ENCODE measurements at places on chromosomes 6 and 20.

DNA sequence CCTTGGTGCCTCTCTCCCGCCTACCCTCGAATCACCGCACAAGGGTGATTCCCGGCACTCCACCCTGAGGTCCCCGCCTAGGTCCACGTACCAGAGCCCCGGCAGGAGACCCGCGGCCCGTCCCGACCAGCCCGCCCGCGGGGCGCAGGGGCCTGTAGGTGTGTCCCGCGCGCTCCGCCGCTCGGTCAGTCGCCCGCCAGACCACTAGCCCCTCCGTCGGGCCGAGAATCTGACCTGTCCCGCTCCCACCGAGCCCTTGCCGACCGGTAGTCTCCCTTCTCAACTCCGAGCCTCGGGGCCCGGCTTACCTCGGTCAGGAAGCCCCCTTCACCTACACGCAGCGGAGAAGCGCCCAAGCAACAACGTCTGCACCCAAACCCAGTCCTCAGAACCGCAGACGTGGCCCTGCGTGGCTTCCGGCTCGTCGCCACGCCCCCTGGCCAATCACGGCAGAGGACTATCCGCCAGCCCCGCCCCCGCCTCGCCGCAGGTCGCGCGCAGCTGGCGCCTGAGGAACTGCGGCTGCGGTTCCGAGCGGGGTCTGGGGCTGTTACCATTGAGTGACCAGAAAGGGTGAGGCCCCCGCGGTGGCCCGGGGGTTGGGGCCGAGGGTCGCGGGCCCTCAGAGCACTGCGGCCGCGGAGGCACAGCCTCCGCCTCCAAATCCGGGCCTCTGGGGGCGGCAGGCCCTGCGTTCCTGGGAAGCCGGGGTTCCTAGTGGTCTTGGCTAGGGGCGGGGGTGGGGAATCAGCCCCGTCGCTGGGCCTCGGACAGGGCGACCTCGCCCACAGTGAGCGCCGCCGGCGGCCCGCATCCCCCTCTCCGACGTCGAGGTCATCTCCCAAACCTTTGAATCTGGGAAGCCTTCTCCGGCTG, at the start of the genes PGM3 and RWDD2A:
PGM3 (minus strand) TSS at position 395 of the 876 bp plus-strand sequence. CDS start 2,253 bp downstream, outside the sequence.
RWDD2A (plus strand) TSS at position 487 of the 876 bp plus-strand sequence. CDS start 1,095 bp downstream, outside the sequence.
- peak; percentile 83 for DNase-seq

DNA sequence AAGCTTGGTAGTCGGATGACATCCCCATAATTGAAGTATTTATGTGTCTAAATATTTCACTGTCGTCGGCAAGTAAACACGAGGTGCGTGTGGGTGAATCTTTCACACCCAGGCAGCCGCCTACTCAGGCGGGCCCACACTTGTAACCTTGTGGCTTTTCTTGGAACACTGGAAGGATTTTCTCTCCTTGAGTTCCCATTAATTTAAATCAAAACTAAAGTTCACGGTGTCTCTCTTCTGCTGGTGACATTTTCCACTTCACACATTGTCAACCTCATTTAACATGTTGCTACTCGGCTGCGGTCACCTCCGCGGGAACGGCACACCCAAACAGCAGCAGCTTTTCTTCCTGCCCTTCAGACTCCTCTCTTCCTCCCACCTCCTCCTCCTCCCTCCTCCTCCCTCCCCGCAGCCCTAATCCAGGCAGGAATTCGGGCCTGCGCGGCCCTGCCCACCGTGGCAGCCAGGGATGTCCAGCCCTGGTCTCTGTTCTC, 336.6 kb downstream of the QKI start:
- no peak for DNase-seq

DNA sequence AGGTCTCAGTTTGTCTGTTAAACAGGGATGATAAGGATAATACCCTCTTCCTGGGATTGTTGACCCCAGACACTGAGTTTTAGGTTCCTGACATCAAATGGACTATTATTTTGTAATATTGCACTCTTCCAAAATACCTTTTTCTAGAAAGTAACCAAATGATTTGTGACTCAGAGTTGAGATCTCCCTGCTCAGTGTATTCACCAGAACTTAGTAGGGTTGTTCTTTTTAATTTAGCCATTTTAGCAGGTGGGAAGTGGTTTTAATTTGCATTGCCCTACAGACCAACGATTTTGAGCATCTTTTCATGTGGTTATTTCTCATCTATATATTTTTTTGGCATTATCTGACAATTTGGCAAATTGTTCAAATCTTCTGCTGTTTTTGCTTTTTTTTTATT, 75.1 kb downstream of the TMEM242 start:
- no peak for DNase-seq

DNA sequence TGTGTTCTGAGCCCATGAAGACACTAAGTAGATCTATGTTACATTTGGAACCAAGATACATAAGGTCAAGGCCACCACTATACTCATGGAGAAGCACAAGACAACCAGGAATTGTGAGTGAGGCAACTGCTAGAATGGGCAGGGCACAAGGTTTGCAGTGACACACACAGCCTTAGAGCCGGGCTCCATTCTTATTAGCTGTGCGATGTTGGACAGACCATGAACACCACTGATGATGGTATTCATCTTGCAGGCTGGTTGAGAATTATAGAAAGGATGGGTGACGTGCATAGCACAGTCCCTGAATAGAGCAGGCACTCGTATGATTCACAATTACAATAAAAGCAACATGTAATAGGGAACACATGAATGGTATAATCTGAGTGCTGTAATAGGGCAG, 172.4 kb downstream of the GJA10 start:
- DNase-seq, result peak; percentile 68

DNA sequence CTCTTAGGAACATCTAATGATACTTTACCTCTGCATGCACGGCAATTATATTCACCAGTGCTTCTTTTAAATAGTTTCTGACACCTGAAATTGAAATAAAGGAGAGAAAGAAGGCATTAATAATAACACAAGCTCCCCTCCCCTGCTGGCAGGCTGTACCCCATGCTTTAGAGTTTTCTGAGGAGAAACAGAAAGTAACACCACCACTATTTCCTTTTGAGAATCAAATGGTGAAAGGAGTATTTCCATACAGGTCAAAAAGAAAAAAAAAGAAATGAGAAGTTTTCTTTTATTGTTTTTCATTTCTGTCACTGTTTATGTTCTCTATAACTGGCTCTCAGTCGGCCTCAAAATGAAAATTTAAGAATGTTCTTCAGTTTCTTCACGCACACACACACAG, 108.1 kb downstream of the IRF4 start:
- no peak for DNase-seq

- peak; percentile 13 for DNase-seq
These were observed 24.3 kb downstream of the RBL1 start for GRCh38 chr20:37071481-37071911.

DNA sequence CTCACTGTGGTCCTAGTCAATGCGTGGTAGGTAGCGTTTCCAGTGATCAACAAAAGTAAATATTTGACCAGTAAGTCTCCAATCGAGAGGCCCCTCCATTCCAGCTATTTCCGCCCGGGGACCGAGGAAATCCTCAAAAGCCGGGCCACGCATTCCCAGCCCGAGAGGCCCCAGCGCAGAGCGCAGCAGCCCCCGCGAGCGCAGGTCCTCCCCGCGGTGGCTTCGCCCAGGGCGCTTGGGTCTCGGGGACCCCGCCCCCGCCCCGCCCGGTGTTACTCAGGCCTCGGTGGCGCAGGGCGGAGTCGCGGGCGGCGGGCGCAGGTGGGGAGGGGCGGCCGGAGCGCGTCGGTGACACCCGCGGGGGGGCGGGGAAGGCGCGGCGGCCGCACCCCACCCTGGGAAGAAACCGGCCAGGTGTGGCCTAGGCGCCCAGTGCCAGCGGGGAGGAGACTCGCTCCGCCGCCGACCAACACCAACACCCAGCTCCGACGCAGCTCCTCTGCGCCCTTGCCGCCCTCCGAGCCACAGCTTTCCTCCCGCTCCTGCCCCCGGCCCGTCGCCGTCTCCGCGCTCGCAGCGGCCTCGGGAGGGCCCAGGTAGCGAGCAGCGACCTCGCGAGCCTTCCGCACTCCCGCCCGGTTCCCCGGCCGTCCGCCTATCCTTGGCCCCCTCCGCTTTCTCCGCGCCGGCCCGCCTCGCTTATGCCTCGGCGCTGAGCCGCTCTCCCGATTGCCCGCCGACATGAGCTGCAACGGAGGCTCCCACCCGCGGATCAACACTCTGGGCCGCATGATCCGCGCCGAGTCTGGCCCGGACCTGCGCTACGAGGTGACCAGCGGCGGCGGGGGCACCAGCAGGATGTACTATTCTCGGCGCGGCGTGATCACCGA, at the start of gene DSP:
DSP (plus strand) TSS at position 497 of the 890 bp plus-strand sequence; CDS start at position 742, 245 bp downstream.
- DNase-seq, result peak; percentile 50

DNA sequence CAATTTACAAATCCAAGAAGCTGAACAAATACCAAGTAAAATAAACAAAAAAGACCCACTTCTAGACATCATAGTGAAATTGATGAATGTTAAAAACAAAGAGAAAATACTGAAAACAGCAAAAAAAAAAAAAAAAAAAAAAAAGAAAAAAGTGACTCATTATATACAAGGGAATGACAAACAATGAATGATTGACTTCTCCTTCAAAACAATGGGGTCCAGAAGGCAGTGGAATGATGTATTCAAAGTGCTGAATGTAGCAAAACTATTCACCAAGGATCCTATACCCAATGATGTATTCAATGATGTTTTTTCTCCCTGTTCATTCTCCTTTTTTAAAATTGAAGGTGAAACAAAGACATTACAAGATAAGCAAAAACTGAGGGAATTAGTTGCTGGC, 650.0 kb downstream of the UTRN start:
- no peak for DNase-seq

DNA sequence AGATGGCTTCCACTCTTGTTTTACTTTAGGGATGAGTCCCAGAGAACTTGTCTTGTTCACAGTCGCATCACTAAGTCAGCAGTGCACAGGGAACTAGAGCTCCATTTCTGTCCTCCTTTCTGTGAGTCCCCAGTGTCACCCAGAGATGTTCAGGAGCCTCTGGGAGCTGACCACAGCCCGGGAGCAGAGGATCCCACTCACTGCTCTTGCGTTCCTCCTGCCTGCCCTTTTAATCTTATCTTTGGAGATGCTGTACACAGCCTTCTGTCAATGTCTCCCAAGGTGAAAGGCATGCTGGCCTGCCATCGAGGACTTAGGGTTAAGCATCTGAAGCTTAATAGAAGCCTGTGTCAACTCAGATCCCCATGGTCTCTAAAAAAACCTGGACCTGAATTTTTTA, 71.2 kb downstream of the IGF2R start:
- no peak for DNase-seq

DNA sequence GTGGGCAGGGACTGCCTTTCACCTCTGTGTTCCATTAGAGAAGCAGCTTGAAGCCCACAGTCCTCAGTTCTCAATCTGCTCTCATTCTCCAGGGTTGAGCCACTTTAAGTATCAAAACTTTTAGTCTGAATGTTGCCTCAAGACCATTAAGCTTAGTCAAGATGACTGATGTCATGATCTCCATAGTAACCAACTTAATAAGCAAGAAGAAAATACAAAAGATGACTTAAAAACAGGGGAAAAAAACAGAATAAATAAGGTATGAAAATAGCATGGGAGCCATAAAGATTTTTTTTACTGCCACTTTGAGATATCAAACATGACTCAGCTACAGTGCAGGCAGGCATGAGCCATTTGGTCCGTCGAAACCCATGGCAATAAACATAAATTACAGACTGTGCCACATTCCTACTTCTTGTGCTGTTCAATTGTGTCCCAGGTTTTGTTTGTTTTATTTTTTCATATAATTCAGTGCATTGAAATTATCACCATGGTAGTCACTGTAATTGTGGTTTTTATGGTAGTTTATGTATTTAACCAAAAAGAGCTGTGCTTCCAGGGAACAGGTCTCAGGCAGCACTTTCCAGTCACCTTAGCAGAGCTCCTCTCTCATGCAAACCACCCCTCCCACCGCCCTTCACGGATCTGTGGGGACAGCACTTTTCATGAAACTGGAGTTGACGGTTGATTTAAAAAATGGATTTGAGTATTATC, 156.5 kb upstream of the INSM1 start:
- DNase-seq, result peak; percentile 10

GRCh38 chr20:14792915-14793314, 455.5 kb upstream of the FLRT3 start:
- DNase-seq, result no peak

DNA sequence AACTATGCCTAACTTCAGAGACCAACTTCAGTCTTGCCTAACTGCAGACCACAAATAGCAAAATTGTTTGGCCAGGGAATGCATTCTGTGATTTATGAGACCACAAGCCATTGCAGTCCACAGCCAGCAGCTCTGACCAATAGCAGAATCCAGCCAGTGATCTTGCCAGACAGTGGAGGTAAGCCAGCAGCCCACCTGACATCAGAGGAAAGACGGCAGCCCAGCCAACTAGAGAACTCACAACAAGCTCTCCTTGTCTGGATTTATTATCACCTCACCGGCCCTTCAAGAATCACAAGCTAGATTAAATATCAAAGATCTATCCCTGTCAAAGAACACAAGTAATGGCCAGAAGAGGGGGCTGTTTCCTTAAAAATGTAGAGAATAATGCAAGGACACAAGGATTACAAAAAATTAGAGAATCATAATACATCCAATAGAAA, 66.5 kb upstream of the SLC35F1 start:
- no peak for DNase-seq

DNA sequence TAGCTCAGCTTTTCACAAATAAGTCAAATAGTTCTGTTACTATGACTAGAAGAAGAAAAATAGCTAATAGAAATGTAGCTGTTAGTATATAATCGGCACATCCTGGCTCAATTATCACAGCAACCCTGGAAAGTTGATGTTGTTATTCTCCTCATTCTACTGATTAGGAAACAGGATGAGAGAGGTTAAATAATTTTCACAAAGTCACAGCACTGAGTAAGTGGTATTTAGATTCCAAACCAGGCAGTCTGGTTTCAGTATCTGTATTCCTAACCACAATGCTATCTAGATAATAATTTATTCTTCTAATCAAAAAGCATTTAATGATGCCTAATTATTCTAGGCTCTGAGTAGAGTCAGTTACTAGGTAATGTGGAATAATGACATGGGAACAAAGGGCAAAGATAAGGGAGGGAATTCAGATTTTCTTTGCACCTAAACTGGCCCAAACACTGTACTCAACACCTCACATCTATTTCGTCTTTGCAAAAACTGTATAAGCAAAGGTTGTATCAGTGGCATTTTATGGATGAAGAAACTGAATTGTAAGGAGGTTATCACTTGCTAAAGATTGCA, 51.3 kb downstream of the PDE7B start:
- DNase-seq, result peak; percentile 30

GRCh38 chr20:56418385-56418861, 6.4 kb downstream of the CASS4 start:
- DNase-seq, result peak; percentile 46

DNA sequence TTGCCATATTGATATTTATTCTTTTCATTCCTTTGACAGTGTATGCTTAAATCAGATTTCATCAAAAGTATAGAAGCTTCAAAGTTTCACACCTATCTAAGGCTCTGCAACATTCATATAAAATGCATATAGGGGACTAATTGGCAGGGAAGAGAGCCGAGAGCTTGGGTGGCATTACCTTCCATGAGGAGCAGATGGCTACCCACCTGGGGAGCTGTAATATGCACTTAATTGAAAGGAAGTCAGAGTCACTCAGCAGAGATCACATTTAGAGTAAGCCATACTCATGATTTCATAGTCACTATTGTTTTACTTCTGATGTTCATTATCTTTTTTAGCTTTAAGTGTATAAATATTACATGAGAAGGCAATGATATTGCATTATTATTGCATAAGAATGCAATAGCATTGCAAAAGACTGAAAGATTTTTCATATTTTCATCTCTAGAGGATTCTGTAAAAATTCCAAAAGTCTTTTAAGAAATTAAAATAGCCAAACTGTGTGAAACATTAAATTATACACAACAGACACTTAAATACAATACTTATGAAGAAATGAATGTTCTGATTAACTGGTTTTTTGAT, 1305.2 kb downstream of the EPHA7 start:
- no peak for DNase-seq

Measured in fibroblast of skin of right quadriceps (primary cell).